Thyroid gland (tissue), 4 donors: ENCODE measurements at places on chromosomes 2 and 18. TPM values are rescaled to one million over a fixed set of nuclear protein-coding genes. Genes with fewer than 3 reads are reported as not detected.

DNA sequence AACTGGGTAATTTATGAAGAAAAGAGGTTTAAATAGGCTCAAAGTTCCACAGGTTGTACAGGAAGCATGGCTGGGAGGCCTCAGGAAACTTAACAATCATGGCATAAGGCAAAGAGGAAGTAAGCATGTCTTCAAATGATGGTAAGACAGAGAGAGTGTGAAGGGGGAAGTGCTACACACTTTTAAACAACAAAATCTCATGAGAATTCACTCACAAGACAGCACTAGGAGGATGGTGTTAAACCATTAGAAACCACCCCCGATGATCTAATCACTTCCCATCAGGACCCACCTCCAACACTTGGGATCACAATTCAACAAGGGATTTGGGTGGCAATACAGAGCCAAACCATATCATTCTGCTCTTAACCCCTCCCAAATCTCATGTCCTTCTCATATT is 34.9 kb downstream of the CFAP210 start:
- no peaks in the 10 kb centered on the region for H3K36me3 ChIP-seq
- H3K4me3 ChIP-seq = no peak overlapping the region
- H3K4me1 ChIP-seq = no peaks in the 10 kb centered on the region
- no peaks in the 10 kb centered on the region for H3K27me3 ChIP-seq
- DNase-seq = no peak
- H3K27ac ChIP-seq = no peak overlapping the region

ITGA4 gene
- 7.8 TPM for total RNA-seq

STEAP3 gene
- 7.4 TPM for total RNA-seq

GRCh38 chr2:232028631-232029030 is 67.1 kb downstream of the DIS3L2 start:
- H3K27ac ChIP-seq = no peak overlapping the region
- H3K4me3 ChIP-seq = no peak overlapping the region
- no peaks in the 10 kb centered on the region for H3K4me1 ChIP-seq
- peaks cover 5% of the 10 kb centered on the region for H3K36me3 ChIP-seq

EML6 gene
- total RNA-seq = 23.7 TPM

FAM237A gene
- not detected for total RNA-seq

- H3K4me3 ChIP-seq = no peak overlapping the region
- H3K27ac ChIP-seq = no peak overlapping the region
Observed at GRCh38 chr2:176650104-176650837, 381.0 kb downstream of the MTX2 start.

MITD1 gene
- 39.6 TPM for total RNA-seq

DNA sequence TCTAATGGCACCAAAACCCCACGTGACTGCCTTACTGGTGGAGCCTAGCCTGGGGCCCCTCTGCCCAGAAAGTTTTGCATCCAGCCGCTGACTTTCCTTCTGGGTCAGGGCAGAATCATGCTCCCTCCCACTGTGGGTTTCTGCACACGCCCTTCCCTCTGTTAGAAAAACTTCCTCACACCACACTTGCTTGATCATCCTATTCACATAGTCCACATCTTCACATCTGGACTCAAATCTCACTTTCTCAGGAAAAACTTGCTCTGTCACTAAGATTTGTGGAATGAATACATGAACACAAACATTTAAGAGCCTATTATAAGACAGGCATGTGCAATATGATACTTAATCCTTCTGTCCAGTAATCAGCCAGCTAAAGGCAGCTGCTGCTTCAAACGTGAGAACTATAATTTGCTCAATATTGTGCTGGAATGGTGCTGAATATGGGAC is 274.7 kb downstream of the RND3 start:
- H3K4me3 ChIP-seq = no peak overlapping the region
- no peaks in the 10 kb centered on the region for H3K27me3 ChIP-seq
- H3K4me1 ChIP-seq = no peaks in the 10 kb centered on the region
- no peak overlapping the region for H3K27ac ChIP-seq

DNA sequence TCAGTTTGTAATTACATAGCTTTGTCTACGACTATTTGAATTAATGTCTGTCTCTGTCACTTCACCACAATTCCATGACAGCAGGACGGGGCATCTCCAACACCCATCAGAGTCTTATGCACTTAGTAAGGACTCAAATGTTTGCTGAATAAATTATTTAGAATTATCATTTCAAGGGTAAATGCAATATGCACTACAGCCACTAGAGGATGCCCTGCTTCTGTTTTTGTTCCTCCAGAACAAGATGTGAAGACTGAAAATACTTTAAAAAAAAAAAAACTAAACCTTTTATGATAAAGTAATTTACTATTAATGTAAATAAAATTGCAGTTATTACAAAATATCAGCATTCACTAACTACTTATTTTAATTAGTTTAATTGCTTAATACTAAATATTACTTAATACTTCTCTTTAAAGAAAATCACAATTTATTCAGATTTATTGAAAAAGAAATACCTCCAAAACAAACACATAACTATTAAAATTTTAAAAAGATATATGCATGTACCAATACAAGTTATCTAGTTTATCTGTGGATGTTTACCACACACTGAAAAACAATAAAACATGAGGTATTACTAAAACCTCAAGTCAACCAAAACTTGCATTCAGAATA is 3.2 kb downstream of the PIGN start:
- no peaks in the 10 kb centered on the region for H3K36me3 ChIP-seq
- H3K27ac ChIP-seq = no peak overlapping the region
- H3K4me1 ChIP-seq = peaks cover under 1% of the 10 kb centered on the region
- no peak overlapping the region for H3K4me3 ChIP-seq
- H3K27me3 ChIP-seq = no peaks in the 10 kb centered on the region
